Gastrocnemius medialis (tissue), 4 donors: ENCODE measurements at places on chromosomes 1 and 21.

DNA sequence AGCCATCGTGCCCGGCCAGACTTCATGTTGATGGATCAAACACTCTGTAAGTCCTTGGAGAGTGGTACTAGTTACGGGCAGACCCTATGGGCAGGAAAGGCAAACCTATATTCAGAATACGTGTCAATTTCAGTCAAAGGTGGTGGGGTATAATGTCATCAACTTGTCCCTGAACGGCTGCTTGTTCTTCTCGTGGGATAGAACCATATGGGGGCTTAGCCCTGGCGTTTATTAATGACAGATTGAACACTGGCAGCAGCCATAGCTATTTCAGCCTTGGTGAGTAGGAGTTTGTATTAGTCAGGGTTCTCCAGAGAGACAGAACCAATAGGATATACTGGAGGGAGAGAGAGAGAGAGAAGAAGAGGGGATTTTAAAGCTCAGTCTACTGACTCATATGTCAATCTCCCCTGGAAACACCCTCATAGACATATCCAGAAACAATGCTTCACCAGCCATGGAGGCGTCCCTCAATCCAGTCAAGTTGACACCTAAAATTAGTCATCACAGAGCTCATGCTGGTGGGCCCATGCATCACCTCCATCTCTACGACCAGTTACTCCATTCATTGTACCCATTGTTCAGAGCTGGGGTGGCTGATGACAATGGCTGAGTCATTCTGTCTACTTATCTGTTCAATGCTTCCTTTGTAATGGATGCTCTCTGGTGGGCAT is 16.1 kb upstream of the AQP10 start:
- no peak for DNase-seq

- no peak for DNase-seq
Observed at GRCh38 chr1:198620951-198621824, 17.7 kb upstream of the PTPRC start.

GRCh38 chr1:110412576-110412975 is 5.1 kb upstream of the LAMTOR5 start:
- peak; percentile 62 for DNase-seq

GRCh38 chr1:170657275-170657853 is 6.6 kb upstream of the PRRX1 start:
- DNase-seq, result no peak

DNA sequence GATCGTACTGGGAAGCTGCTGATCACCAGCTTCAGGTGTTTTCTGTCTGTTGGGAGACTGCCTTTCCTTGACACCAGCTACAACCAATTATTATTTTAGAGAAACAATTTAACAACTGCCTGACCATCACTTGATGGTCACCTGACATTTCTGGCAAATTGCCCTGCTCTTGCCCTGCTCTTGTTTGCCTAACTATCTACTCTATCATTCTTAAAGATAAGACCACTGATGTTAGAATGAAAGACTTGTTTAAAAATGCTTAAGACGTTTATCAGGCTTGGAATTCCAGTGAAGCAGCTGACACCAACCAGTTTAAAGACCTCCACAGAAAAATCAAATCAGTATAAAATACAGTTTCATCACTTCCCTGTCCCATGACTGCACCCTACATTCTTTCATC is 423.3 kb upstream of the CAMK1G start:
- DNase-seq, result no peak

- no peak for DNase-seq
Observed at GRCh38 chr1:98556521-98557158, 104.9 kb upstream of the SNX7 start.

DNA sequence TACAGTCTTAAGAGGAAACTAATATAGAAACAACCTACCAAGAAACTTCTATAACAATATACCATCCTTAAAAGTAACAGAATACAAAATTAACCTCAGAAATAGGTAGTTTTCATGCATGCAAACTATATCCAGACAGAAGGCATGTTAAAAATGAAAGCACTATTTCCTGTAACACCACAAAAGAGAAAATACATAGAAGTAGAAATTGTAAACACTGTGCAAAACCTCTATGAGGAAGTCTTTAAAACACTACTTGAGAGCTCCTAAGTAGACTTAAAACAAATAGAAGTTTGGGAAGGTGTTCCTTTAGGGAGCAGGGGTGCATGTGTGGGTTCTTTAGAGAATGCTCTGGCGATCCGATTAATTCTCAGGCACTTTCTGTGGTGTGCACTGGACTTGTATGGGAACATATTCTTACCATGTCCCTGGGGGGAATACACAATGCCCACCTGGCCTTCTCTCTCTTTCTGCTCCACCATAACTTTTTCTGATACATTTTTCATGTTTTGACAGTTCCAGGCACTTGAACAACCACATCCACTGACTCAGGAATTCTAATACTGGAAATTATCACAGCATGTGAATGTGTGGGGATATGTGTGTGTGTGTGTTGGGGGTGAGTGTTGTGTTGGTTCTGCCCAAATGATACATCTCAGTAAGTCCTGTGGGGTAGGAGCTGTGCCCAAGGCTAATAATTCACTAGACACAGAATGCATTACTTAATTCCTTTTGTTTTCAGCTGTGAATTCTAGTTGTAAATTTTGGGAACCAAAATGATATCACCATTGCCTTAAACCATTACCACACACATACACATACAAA is 866.3 kb upstream of the B3GALT2 start:
- DNase-seq, result no peak

DNA sequence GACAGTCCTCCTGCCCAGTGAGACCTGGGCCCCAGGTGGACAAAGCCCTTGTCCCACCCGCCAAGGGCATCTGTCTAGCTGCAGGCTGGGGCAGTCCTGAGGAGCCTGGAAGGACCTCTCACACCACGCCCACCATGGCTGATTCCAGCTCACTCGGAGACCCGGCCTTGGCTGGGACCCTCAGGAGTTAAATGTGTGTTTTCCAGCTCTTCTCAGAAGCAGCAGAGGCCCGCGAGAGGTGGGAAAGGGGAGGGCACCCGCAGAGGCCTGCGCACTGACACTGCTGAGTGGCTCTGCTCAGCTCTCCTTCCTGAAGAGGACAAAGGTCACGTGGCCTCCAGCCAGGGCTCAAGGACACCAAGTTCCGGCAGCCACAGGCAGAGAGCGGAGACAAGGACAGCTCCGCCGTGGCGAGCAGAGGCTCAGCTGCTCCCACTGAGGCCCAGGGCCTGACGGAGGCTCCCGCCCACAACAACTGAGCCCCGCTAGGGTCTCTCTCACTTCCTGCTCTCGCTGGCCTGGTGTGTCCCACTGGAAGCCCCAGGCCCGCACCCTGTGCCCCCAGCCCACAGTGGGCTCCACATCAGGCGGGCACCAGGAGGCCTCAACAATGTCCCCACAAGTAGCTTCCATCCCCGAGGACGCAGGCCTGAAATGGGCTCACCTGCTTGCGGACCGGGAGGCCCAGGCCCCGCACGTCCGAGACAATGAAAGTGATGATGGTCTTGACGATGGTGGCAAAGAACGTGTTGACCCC is 16.9 kb downstream of the SLC19A1 start:
- DNase-seq, result no peak
